ENCODE measurements at places on chromosomes 16 and 17.

- no peaks in the 10 kb centered on the region for H3K4me1 ChIP-seq
- no peak for DNase-seq
- no peak overlapping the region for H3K27ac ChIP-seq
- no peaks in the 10 kb centered on the region for H3K27me3 ChIP-seq
- no peaks in the 10 kb centered on the region for H3K36me3 ChIP-seq
These were observed 213.2 kb downstream of the C16orf78 start for GRCh38 chr16:49586466-49587450.

DNA sequence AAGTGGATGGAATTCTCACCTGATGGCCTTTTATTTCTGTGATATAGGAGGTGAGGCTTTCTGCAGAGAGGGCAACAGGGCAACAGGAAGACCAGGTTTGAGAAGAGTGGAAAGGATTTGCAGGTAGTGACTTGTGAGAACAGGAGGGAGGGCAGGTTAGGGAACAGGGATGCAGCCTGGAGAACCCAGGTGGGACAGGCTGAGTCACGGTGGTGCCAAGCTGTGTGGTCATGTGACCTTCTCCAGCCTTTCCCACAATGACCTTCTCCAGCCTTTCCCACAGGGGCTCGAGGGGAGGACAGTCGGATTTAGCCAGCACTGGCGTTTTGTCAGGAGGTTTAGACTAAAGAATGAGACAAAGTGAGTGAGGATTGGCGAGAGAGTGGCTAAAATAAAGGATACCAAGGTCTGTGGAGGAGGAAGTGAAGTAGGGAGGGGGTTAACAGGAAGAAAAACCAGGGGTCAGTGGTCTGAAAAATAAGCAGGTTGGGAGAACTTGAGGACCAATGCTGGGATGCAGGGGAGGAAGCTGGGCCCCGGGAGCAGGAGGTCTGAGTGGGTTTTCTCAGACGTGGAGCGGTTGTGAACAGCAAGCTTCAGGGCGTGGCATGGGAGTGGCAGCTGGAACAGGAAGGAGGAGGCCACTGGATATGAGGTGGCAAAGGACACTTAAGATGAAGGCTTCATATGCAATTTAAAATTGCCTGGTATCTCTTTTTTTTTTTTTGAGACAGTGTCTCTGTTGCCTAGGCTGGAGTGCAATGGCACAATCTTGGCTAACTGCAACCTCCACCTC is 37.7 kb downstream of the DNAH2 start:
- no peak for DNase-seq
- no peaks in the 10 kb centered on the region for H3K4me1 ChIP-seq
- no peak overlapping the region for H3K4me3 ChIP-seq
- no peak overlapping the region for H3K27ac ChIP-seq

GRCh38 chr17:70810609-70811008 is 641.3 kb downstream of the KCNJ2 start:
- no peak overlapping the region for H3K4me3 ChIP-seq
- no peaks in the 10 kb centered on the region for H3K36me3 ChIP-seq
- no peaks in the 10 kb centered on the region for H3K27me3 ChIP-seq
- H3K4me1 ChIP-seq, result no peaks in the 10 kb centered on the region

GRCh38 chr16:88617268-88618031 is 20.9 kb upstream of the IL17C start:
- H3K27me3 ChIP-seq, result no peaks in the 10 kb centered on the region
- peaks cover 13% of the 10 kb centered on the region for H3K36me3 ChIP-seq
- no peak overlapping the region for H3K4me3 ChIP-seq
- peaks cover 2% of the 10 kb centered on the region for H3K4me1 ChIP-seq
- no peak for DNase-seq
- H3K27ac ChIP-seq, result no peak overlapping the region

DNA sequence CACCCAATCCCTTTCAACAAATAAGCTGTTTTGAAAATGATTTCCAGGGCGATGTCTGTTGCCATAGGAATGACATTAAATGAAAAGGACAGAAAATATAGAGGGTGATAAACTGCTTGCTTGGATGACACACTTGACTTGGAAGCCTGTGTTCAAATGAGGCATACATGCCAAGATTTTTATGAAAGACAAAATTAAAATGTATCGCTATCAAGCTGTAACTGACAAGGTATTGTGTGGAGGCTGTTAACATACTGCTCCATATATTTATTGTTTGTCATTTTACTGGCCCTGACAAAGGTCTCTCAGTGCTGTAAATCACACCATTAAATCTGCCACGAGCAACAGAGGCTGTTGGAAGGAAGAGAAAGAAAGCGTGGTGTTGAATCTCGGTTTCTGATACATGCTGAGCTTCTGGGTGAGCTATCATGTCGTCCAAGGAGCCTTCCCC is 456.2 kb upstream of the SALL1 start:
- H3K36me3 ChIP-seq, result no peaks in the 10 kb centered on the region

DNA sequence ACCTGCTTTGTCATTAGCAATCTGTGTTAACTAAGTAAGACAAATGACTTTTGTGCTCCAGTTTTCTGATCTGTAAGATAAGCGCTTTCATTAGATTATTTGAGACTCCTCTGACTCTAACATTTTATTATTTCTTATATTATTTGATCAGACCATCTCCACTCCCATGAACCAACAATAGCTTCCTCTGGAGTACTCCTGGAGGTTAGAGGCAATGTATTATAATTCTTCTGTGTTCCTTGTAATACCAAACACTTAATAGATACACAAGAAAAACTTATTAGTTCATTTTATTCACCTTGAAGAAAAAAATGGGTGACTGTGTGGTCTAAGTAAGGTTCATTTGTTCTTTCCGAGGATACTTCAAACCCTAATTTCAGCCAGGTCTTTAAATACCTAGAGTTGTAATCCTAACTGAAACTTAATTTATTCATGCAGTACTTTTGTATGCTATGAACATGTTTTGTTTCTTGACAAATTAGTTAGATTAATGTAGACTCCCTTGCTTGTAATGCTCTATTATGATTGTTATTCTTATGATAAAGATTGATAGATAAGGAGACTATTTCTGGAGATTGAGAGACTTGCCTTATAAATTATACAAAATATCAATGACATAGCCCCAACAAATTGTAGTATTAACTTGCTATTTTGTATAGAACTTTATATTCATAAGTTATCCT is 53.9 kb downstream of the NQO1 start:
- no peak overlapping the region for H3K4me3 ChIP-seq
- peaks cover 19% of the 10 kb centered on the region for H3K36me3 ChIP-seq
- no peaks in the 10 kb centered on the region for H3K4me1 ChIP-seq
- no peak for DNase-seq
- H3K27ac ChIP-seq, result no peak overlapping the region

GRCh38 chr17:74354123-74354522 is 7.5 kb downstream of the BTBD17 start:
- DNase-seq, result no peak
- no peaks in the 10 kb centered on the region for H3K36me3 ChIP-seq
- H3K4me1 ChIP-seq, result no peaks in the 10 kb centered on the region
- no peak overlapping the region for H3K27ac ChIP-seq
- no peak overlapping the region for H3K4me3 ChIP-seq

- H3K27me3 ChIP-seq, result no peaks in the 10 kb centered on the region
- no peak for DNase-seq
- H3K4me3 ChIP-seq, result no peak overlapping the region
- no peaks in the 10 kb centered on the region for H3K4me1 ChIP-seq
These were observed 9.8 kb upstream of the RFFL start for GRCh38 chr17:35073183-35073790.

DNA sequence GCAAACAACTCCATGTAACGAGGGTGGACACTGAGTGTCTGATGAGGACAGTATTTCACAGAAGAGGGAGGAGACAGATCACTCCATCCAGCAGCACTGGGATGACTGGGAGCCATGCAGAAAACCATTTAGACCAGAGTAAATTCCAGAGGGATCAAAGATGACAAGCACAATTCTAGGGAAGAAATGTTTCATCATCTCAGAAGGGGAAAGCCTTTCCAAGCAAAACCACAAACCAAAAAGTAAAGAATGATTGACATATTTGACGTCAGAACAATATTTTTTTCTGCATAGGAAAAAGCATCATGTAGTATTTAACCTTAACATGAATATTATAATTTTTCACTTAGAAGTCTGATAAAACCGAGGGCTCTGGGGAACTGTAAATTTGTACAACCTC is 4.8 kb downstream of the DNASE1 start:
- no peak for DNase-seq
- H3K4me3 ChIP-seq, result no peak overlapping the region
- H3K27ac ChIP-seq, result no peak overlapping the region
- H3K4me1 ChIP-seq, result no peaks in the 10 kb centered on the region
- H3K36me3 ChIP-seq, result peaks cover 50% of the 10 kb centered on the region

GRCh38 chr16:66373667-66374066 is 7.2 kb downstream of the CDH5 start:
- H3K4me3 ChIP-seq, result no peak overlapping the region
- H3K27ac ChIP-seq, result no peak overlapping the region
- H3K27me3 ChIP-seq, result no peaks in the 10 kb centered on the region
- H3K36me3 ChIP-seq, result no peaks in the 10 kb centered on the region
- no peak for DNase-seq

DNA sequence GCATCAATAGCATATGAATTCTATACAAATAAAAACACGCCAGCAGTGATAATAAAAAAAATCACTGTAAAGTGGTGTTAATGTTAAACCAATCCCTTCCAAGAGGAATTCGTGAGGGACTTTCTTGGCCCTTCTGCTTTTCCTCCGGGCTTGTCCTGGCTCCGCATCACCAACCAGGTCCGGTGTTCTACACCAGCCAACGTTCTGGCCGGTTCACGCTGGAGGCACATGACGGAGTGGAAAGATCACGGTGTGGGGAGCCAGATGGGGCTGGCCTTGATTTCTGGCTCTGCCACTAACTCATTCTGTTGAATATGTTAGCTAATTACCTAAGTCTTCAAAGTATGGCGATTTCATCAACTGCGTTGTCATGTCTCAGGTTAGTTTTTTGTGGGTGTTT is 1.4 kb upstream of the KRTAP29-1 start:
- no peaks in the 10 kb centered on the region for H3K36me3 ChIP-seq
- no peak overlapping the region for H3K27ac ChIP-seq
- no peaks in the 10 kb centered on the region for H3K4me1 ChIP-seq
- H3K4me3 ChIP-seq, result no peak overlapping the region
- H3K27me3 ChIP-seq, result no peaks in the 10 kb centered on the region

DNA sequence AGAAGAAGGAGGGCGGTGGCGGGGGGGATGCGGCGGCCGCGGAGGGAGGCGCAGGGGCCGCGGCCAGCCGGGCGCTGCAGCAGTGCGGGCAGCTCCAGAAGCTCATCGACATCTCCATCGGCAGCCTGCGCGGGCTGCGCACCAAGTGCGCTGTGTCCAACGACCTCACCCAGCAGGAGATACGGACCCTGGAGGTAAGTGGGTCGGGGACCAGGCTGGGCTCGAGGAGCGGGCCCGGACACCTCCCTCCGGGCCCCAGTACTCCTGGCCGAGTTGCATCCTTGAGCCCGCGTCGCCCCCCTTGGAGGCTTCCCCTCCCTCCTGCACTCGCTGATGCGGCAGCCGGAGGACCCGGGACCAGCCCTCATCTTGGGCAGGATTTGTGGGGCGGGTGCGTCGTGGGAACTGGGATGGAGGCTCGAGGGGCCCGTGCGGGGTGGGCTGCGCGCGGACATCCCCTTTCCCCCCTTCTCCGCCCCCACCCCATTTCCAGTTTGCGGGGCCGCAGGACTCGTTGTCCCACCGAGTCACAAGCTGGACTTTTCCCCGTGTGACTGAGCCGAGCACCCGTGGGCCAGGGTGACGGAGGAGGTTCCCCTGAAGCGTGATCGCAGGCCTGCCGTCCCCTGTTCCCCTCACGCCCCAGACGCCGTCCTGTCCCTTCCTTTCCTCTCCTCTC is 572 bp downstream of the KSR1 start:
- H3K27me3 ChIP-seq, result no peaks in the 10 kb centered on the region
- H3K4me3 ChIP-seq, result peak overlapping the region; percentile 94
- H3K4me1 ChIP-seq, result peaks cover 6% of the 10 kb centered on the region
- no peaks in the 10 kb centered on the region for H3K36me3 ChIP-seq
- H3K27ac ChIP-seq, result peak overlapping the region; percentile 68

- H3K27me3 ChIP-seq, result no peaks in the 10 kb centered on the region
- no peak for DNase-seq
- no peak overlapping the region for H3K4me3 ChIP-seq
- no peaks in the 10 kb centered on the region for H3K4me1 ChIP-seq
- no peaks in the 10 kb centered on the region for H3K36me3 ChIP-seq
- H3K27ac ChIP-seq, result no peak overlapping the region
These were observed 40.9 kb downstream of the TMEM235 start for GRCh38 chr17:78272181-78272913.

DNA sequence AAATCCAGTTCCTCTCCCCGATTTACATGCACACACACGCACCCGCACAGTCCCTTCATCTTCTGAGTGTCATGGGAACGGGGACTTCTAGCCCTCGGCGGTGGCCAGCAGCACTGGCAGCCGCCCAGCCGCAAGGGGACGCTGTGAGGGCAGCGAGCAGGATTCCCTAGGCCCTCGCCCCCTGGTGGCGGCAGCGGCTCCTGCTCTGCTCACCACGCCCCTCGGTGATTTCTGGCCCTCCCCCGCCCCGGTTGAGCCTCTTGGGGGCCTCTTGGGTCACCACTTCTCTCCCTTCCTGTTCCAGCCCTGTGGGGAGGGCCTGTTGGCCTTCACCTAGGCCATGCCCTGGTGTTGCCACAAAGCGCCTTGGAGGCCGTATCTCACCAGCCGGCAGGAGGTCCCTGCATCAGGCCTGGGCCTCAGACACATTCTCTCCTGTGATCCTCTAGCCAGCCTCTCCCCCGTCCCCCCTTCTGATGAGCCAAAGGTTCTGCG is 75.2 kb upstream of the KSR1 start:
- H3K4me1 ChIP-seq, result peaks cover 32% of the 10 kb centered on the region
- no peak overlapping the region for H3K27ac ChIP-seq
- no peak overlapping the region for H3K4me3 ChIP-seq
- no peak for DNase-seq
- no peaks in the 10 kb centered on the region for H3K27me3 ChIP-seq

GRCh38 chr17:33284022-33284421 is 9.1 kb downstream of the ASIC2 start:
- H3K4me1 ChIP-seq, result no peaks in the 10 kb centered on the region
- H3K36me3 ChIP-seq, result no peaks in the 10 kb centered on the region
- no peak overlapping the region for H3K4me3 ChIP-seq
- no peaks in the 10 kb centered on the region for H3K27me3 ChIP-seq
- DNase-seq, result peak; percentile 18

- DNase-seq, result no peak
- H3K36me3 ChIP-seq, result no peaks in the 10 kb centered on the region
- no peak overlapping the region for H3K27ac ChIP-seq
These were observed 116.5 kb downstream of the SOCS1 start for GRCh38 chr16:11139326-11140097.

- peaks cover 8% of the 10 kb centered on the region for H3K36me3 ChIP-seq
- H3K4me1 ChIP-seq, result peaks cover 28% of the 10 kb centered on the region
- H3K4me3 ChIP-seq, result peak overlapping the region; percentile 54
- H3K27me3 ChIP-seq, result no peaks in the 10 kb centered on the region
- peak overlapping the region; percentile 69 for H3K27ac ChIP-seq
These were observed 100.7 kb upstream of the CHMP6 start for GRCh38 chr17:80890921-80891396.

GRCh38 chr17:73621685-73622084 is 22.6 kb downstream of the SDK2 start:
- H3K27ac ChIP-seq, result no peak overlapping the region
- no peak for DNase-seq
- no peaks in the 10 kb centered on the region for H3K27me3 ChIP-seq
- H3K4me3 ChIP-seq, result no peak overlapping the region

- no peaks in the 10 kb centered on the region for H3K27me3 ChIP-seq
- H3K27ac ChIP-seq, result no peak overlapping the region
- peaks cover 13% of the 10 kb centered on the region for H3K4me1 ChIP-seq
- no peak overlapping the region for H3K4me3 ChIP-seq
- H3K36me3 ChIP-seq, result no peaks in the 10 kb centered on the region
These were observed 14.1 kb downstream of the ARHGEF15 start for GRCh38 chr17:8324132-8324531.
